ENCODE measurements at places on chromosomes 2 and 18. TPM values are rescaled to one million over a fixed set of nuclear protein-coding genes. Genes with fewer than 3 reads are reported as not detected.
A peak's percentile ranks its signal among the peaks of the same experiment; 100 is the strongest.

- H3K4me1 ChIP-seq, result peaks cover 72% of the 10 kb centered on the region
- no peak for DNase-seq
- H3K4me3 ChIP-seq, result no peak overlapping the region
- H3K27me3 ChIP-seq, result no peaks in the 10 kb centered on the region
Measured at GRCh38 chr2:85766229-85766628, 12.4 kb downstream of the ATOH8 start.

DNA sequence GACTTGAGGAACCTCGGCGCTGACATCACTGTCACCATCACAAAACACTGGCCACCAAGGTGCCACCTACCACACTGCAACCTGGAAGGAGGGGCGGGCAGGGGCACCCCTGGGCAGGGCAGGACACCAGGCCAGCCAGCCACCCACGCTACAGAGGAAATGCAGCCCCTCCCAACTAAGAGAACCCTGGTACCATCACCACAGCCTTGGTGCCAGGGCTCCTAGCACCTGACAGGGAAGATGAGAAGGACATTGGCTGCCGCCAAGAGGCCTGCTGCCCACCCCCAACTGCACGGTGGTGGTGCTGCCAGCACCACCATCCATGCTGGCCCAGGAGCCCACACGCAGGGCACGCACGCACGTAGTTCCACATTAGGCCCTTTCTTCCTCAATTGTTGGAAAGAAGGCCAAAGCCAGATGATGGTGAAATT, 88.7 kb downstream of the HDAC4 start:
- no peak overlapping the region for H3K4me3 ChIP-seq
- no peak for DNase-seq
- H3K4me1 ChIP-seq, result peaks cover 41% of the 10 kb centered on the region
- no peaks in the 10 kb centered on the region for H3K27me3 ChIP-seq

DNA sequence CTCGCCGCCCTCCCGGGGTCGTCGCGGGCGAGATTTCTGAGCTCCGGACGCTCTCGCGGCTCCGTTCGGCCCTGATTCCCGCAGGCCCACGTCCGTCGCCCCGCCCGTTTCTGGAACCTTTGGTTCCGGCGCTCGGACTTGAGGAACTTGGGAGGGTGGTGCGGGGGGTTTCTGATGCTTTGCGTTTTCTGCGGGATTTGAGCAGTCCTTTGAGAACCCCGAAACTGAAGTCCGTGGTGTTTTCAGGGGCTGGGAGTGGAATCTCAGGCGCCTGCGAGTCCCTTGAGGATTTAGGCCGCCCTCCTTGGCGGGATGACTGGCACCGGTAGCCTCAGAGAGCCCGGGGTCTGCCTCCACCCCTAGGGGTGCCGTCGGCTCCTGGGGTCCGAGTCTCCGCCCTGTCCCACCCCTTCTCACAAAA, 336 bp downstream of the THNSL2 start:
- peaks cover 6% of the 10 kb centered on the region for H3K4me1 ChIP-seq
- no peaks in the 10 kb centered on the region for H3K27me3 ChIP-seq
- H3K27ac ChIP-seq, result peak overlapping the region; percentile 86
- peaks cover 10% of the 10 kb centered on the region for H3K36me3 ChIP-seq
- H3K4me3 ChIP-seq, result peak overlapping the region; percentile 79

GRCh38 chr2:10956006-10956790, 44.5 kb downstream of the KCNF1 start:
- H3K4me1 ChIP-seq, result no peaks in the 10 kb centered on the region
- H3K27me3 ChIP-seq, result peaks cover 23% of the 10 kb centered on the region
- H3K36me3 ChIP-seq, result no peaks in the 10 kb centered on the region
- no peak overlapping the region for H3K27ac ChIP-seq
- no peak overlapping the region for H3K4me3 ChIP-seq

DNA sequence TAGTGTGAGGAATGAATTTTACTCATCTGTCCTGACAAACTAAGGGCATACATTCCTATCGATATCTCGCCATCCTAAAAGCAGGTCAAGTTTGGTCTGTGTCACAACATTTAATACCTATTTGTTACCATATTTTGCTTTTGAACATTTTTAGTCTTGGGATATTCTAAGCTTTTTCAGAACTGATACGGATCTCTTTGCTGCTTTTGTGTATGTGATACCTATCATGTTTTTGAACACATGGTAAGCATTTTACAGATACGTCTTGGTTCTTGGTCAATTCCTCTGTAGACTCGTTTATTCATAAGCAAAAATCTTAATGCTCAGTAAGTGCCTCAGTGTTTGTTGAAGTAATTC, 592 bp downstream of the ZNF397 start:
- H3K4me1 ChIP-seq, result peaks cover 12% of the 10 kb centered on the region
- no peak for DNase-seq
- H3K27ac ChIP-seq, result peak overlapping the region; percentile 99
- H3K36me3 ChIP-seq, result peaks cover 37% of the 10 kb centered on the region

GRCh38 chr2:211367293-211367692, 810.9 kb downstream of the CPS1 start:
- peaks cover 10% of the 10 kb centered on the region for H3K4me1 ChIP-seq
- H3K4me3 ChIP-seq, result no peak overlapping the region
- no peaks in the 10 kb centered on the region for H3K27me3 ChIP-seq
- DNase-seq, result no peak

GRCh38 chr2:41920812-41921211, 127.0 kb upstream of the PKDCC start:
- H3K27me3 ChIP-seq, result no peaks in the 10 kb centered on the region
- no peak for DNase-seq
- no peak overlapping the region for H3K27ac ChIP-seq
- H3K4me1 ChIP-seq, result peaks cover 26% of the 10 kb centered on the region
- H3K36me3 ChIP-seq, result peaks cover 1% of the 10 kb centered on the region
- H3K4me3 ChIP-seq, result no peak overlapping the region

- peaks cover 18% of the 10 kb centered on the region for H3K36me3 ChIP-seq
- H3K4me1 ChIP-seq, result peaks cover 10% of the 10 kb centered on the region
- DNase-seq, result no peak
- peak overlapping the region; percentile 13 for H3K27ac ChIP-seq
Measured at GRCh38 chr2:162233197-162233596, 10.0 kb downstream of the FAP start.

GRCh38 chr18:48217258-48218250, 191.6 kb downstream of the ZBTB7C start:
- peaks cover 17% of the 10 kb centered on the region for H3K4me1 ChIP-seq
- peaks cover 19% of the 10 kb centered on the region for H3K27me3 ChIP-seq
- H3K4me3 ChIP-seq, result no peak overlapping the region

- peak overlapping the region; percentile 62 for H3K4me3 ChIP-seq
- DNase-seq, result no peak
- peaks cover 37% of the 10 kb centered on the region for H3K27me3 ChIP-seq
- H3K27ac ChIP-seq, result no peak overlapping the region
Measured at GRCh38 chr2:143937723-143938350, 582.1 kb downstream of the ZEB2 start.

- DNase-seq, result no peak
- no peaks in the 10 kb centered on the region for H3K36me3 ChIP-seq
- no peak overlapping the region for H3K4me3 ChIP-seq
- H3K4me1 ChIP-seq, result no peaks in the 10 kb centered on the region
- no peaks in the 10 kb centered on the region for H3K27me3 ChIP-seq
Measured at GRCh38 chr18:38706373-38706772, 1140.8 kb upstream of the CELF4 start.

- DNase-seq, result no peak
- no peak overlapping the region for H3K4me3 ChIP-seq
Measured at GRCh38 chr2:233466991-233467603, 99.5 kb downstream of the USP40 start.

DNA sequence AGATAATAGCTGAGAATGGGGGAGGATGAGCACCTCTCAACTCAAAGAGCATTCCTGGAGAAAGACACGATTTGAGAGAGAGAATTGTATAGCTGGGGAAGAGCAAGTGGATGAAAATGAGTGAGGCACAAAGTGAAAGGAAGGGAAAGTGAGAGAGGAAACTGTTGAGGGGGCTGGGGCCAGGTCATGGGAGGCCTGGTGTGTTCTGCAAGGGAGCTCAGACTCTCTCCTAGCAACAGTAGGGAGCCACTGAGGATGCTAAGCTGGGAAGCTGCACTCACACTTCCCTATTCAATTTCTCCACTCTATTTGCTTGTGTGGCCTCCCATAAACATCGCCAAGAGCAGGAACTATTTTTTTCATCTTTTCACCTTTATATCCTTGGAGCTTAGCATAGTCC, 14.8 kb downstream of the EVA1A start:
- H3K4me1 ChIP-seq, result peaks cover 4% of the 10 kb centered on the region
- H3K36me3 ChIP-seq, result peaks cover 11% of the 10 kb centered on the region
- no peak overlapping the region for H3K4me3 ChIP-seq
- H3K27ac ChIP-seq, result no peak overlapping the region

- DNase-seq, result no peak
- no peak overlapping the region for H3K27ac ChIP-seq
- no peak overlapping the region for H3K4me3 ChIP-seq
- H3K4me1 ChIP-seq, result no peaks in the 10 kb centered on the region
- H3K36me3 ChIP-seq, result no peaks in the 10 kb centered on the region
Measured at GRCh38 chr2:100730290-100730868, 89.6 kb upstream of the NPAS2 start.

- no peak overlapping the region for H3K27ac ChIP-seq
- no peak overlapping the region for H3K4me3 ChIP-seq
- H3K4me1 ChIP-seq, result peaks cover 8% of the 10 kb centered on the region
Measured at GRCh38 chr2:127359520-127359919, 28.3 kb downstream of the MAP3K2 start.

- H3K27me3 ChIP-seq, result no peaks in the 10 kb centered on the region
- H3K27ac ChIP-seq, result peak overlapping the region; percentile 19
- peaks cover 2% of the 10 kb centered on the region for H3K36me3 ChIP-seq
- H3K4me3 ChIP-seq, result no peak overlapping the region
- DNase-seq, result no peak
Measured at GRCh38 chr2:74006459-74006858, 21.7 kb downstream of the TET3 start.

The BARD1 gene
- 25.0 TPM for total RNA-seq

The REG3G gene
- total RNA-seq, result not detected

The HOXD10 gene
- total RNA-seq, result 4.1 TPM

The FAM117B gene
- 29.5 TPM for total RNA-seq

The UPP2 gene
- total RNA-seq, result not detected

All from mesothelial cell of epicardium (in vitro differentiated cells).